ENCODE measurements at places on chromosomes 5 and 9.

- DNase-seq, result no peak
Measured at GRCh38 chr5:38948501-38948900, 102.7 kb downstream of the OSMR start.

DNA sequence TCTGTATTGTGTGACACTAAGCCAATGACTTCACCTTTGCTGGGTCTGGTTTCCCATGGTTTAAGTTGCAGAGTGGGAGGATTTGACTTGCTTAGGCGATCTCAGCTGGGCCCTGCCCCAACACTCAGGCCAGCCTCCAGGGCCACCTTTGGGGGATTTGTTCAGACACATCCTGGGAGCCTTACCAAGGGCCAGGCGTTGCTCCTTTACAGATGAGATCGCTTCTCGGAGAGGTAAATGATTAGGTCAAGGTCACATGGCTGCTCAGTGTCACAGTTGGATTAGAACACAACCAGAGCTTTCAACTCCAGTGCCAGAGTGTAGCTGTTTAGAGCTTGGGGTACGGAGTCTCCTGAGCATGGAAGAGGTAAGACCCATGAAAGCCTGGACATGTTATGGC is 57.5 kb downstream of the COL27A1 start:
- no peak for DNase-seq

DNA sequence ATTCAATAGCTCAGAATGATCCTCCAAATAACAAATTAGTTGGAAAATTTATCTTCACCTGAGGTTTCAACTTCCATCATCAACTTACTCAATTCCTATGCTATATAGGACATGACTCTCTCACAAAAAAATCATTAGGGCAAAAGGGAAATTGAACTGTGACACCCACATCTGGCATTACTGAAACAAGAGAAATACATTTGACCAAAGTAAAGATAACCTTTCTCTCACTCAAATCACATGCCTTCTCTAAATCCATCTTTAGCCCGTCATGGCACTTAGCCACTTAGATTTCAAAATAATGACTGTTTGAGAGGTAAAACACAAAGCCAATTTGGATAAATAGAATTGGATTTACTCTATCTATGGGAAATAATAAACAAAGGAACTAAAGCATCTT is 126.4 kb downstream of the ADAMTS6 start:
- DNase-seq, result no peak

GRCh38 chr9:112921549-112921948 is 30.9 kb upstream of the SLC46A2 start:
- no peak for DNase-seq

DNA sequence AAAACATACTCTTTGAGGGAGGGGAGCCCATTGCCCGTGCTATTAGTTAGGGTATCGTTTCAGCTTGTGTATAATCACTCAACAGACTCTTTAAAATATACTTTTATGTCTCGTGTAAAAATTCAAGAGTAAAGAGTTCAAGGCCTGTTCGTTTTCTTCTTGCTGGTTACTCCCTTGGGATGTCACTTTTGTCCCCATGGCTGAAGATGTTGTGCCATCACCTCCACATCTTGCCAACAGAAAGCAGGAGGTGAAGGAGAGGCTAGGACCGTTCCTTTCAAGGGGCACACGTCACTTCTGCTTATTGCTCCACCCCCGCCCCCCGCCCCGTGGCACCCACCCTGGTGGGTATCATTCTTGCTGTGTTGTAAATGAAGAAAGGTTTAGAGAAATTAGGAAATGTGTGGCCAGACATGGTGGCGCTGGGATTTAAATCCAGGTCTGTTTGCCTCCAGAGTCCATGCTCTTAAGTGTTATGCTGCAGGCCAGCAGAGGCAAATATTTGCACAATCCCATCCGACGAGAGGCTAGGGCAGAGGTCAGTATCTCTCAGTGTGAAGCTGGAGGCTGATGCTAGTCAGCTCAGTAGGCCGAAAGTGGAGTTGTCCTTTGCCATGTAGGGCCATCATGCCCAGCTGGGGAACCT is 3.0 kb downstream of the MLANA start:
- DNase-seq, result no peak

DNA sequence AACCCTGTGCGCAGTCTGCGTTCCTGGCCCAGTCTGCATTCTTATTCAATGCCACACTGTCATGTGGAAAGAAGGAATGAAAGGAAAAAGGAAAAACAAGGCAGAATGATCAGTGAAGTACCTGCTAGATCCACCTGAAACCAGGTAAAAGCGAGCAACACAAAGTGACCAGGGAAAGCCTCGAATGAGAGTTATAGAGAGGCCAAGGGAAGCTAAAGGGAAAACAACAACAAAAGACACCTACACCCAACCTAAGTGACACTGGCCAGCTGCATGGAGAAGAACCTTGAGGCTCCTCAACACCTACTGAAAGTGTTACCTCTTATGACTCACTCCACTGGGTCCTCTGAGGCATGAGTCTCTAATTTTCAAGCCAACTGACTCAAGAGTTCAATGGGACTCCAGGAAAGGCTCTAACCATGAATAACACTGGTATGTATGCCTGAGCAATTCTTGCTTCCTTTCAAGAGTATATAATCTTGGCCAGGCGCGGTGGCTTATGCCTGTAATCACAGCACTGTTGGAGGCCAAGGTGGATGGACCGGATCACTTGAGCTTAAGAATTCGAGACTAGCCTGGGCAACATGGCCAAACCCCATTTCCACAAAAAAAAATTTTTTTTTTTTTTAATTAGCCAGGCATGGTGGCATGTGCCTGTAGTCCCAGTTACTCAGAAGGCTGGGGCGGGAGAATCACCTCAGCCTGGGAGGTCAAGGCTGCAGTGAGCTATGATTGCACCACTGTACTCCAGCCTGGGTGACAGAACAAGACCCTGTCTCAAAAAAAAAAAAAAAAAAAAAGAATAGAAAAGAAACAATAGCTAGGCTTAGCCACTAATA is 29.0 kb downstream of the MTMR12 start:
- DNase-seq, result no peak

DNA sequence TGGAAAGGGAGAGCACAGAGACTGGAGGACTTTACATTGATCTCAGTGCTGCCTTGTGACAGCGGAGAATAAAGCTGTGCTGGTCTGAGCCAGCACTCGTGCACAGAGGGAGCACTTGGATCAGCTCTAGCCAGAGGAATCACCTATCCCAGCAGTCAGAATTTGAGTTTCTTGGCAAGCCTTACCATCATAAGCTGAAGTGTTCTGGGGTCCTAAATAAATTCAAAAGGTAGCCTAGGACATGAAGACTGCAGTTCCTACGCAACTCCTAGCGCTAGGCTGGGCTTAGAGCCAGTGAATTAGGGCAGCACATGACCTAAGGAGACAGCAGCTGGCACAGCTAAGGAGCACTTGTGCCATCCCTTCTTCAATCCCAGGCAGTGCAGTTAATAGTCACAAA is 119.5 kb downstream of the HMHB1 start:
- no peak for DNase-seq

DNA sequence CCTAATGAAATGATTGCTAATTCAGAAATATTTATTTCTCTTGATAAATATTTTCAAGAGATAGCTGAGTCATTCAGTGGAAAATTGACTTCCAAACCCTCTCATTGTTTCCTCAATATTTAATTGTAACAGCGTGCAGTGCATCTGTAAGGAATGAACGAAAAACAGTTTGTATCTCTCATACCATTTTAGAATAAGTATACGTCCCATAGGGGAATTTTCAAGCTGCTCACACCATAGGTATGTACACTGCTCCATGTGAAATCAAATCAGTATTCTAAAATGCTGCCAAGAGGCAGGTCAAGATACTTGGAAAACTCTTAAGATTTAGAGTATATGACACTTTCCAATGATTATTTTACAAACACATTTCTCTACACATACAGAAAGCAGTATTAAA is 202.2 kb downstream of the ARL15 start:
- DNase-seq, result no peak

DNA sequence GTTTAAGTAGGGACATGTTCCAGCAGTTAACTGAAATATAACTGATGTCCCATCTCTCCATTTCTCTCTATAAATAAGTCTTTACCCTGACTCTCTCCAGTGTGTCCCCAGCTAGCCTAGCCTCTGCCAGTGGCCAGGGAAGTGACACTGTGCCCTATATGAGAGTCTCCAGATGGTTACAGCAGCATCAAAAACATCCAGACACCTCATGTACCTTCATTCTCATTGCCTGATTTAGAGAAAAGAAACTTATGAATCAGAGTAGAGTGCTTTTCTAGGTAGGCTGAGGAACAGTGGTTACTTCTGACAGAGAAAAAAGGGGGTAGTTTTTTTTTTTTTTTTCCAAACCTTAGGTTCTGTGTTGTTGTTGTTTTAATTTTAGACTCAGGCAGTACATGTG is 148.5 kb downstream of the GNAQ start:
- no peak for DNase-seq

DNA sequence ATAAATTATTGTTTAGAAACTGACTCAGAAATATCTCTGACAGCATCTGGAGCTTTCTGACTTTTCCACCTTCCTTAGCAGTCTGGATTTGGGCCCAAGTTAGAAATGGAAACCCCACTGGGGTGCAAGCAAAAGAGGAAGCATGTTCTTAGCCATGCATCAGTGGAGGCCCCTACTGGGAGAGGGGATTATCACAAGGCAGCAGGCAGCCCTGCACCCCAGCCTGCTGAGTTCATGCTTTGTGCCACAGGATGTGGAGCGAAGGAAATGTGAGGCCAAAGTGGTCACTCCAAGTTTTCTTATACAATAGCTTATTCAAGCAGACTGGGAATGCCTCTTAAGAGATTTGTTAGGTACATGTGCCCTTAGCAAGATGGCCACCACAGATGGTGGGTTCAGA is 146.5 kb upstream of the TLX3 start:
- no peak for DNase-seq

DNA sequence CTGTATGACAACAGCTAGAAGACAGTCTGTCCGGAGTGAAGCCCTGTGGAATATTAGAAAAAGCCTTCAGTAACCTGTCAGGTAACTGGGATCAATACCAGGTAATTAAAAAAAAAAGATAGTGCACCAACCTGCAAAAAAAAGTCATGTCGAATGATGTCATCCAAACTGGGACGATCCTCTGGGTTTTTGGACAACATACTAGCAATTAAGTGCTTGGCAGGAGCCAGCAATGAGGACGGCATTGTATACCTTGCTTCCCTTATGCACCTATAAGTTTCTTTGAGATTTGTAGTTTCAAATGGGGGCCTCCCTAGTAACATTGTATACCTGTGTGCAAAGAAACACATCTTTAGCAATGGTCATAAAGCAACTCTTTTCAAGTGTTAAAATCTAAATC is 2.8 kb downstream of the PLK2 start:
- DNase-seq, result no peak

- DNase-seq, result no peak
Measured at GRCh38 chr5:131575660-131576227, 59.3 kb downstream of the RAPGEF6 start.

DNA sequence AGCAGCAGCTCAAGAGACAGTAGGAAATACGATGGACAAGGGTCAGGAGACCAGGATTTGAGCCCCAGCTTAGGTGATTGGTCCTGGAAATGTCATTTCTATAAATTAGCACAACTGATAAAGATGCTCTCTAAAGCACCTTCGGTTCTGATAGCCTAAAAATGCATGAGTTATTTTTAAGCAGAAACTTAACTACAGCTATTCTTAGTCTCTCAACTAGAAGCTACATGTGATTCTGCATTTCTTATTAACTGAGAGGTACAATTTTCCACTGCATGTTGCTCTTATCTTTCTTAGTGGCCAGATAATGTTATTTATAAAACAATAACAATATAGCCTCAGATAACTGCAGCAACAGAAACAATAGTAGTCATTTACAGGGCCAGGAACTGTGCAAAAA is 136.4 kb downstream of the GRIA1 start:
- no peak for DNase-seq

DNA sequence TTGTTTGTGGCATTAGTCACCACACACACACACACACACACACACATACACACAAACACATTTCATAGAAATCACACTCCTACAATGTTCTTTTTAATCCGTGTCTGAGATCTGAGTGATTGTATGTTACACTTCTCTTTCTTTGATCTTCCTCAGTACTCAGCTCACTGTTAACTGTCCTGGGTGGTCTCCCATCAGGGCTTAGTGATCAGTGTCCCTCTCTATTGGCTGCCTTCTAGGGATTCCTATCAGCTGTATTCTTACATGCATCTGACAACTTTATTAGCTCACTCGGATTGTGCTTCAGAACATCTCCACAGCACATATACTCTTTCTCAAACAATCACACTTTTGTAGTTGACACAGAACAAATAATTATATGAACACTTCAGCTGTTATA is 170.2 kb upstream of the POU5F2 start:
- DNase-seq, result no peak

DNA sequence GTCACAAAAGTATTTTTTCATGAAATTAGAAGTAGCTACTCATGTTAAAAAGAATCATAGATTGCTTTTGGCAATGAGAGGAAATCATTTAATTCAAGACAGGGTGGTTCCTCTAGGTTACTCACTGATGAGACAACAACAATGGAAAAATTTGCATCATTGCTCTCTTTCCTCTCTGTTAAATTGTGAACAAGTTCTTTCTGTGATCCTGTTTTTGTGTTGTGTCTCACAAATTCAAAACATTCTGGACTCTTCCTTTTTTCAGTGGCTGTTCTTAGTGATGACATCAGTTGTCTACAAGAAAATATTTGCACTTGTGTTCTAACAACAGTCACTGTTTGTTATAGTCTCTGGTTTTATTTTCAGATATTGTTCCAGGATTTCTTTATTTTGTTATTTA is 95.3 kb downstream of the XRCC4 start:
- DNase-seq, result no peak

Data from HS-27A (cell line).